ENCODE measurements at places on chromosomes 5 and 9. TPM values are rescaled to one million over a fixed set of nuclear protein-coding genes. Genes with fewer than 3 reads are reported as not detected.

Gene PDE6A
- total RNA-seq, result not detected

Gene GMCL2
- not detected for total RNA-seq

Gene FYB1
- total RNA-seq, result 17.9 TPM

GRCh38 chr5:43386960-43387362, 25.2 kb downstream of the CCL28 start:
- no peak for DNase-seq

GRCh38 chr5:66315784-66316183, 171.7 kb downstream of the SREK1 start:
- DNase-seq, result no peak
